ENCODE measurements at places on chromosomes 3 and 15.
A peak's percentile ranks its signal among the peaks of the same experiment; 100 is the strongest.

- DNase-seq: no peak
Observed at GRCh38 chr15:38600236-38600635, 35.6 kb upstream of the RASGRP1 start.

DNA sequence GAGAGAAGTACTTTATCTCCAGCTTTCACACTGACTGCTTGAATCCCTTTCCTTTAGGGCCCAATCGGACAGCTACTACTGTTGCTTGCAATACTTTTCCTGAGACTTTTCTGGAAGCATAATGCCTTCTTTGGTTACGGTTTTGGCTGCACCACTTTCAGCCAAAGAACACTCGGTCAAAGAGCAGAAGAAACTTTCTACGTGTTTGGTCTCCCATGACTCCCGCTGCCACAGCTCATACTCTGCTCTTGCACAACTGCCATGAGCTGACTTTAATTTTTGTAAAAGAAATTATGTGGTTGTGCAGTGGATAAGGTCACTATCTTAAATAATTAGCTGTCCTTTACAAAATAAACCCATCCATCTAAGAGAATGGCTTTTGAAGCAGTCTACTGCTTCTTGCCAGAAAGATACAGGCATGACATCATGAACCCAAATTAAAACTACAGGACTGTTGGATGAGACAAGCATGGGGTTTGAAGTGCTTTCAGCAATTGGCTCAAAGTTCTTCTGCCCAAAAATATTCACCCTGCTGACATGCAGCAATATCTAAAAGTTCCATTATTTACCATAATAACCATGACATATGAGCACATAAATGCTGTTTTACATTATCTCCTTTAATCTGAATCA, 42.0 kb downstream of the PROS1 start:
- DNase-seq: no peak

- DNase-seq: no peak
Observed at GRCh38 chr3:184761075-184761841, 49.4 kb upstream of the MAGEF1 start.

- DNase-seq: no peak
Observed at GRCh38 chr3:55641964-55642363, 154.9 kb upstream of the WNT5A start.

GRCh38 chr15:81497238-81497637, 123.2 kb upstream of the TMC3 start:
- no peak for DNase-seq

DNA sequence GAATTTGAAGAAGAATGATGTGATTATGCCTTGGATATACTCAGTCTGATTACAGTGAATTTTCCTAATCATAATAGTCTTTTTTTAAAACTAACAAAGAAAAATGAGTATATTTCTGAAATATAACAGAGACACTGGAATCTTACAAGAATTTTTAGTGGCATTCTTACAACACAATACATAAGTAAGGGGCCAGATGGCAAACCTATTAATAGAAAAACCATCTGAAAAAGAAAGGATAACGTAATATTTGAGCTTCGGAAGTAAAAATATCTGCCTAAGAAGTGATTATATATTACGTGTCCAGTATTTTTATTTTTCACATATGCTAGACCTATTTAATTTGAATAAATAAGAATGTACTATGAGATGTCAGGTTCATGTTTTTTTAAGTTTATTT, 452.8 kb downstream of the NAALADL2 start:
- no peak for DNase-seq

- DNase-seq: no peak
Observed at GRCh38 chr3:44056446-44057240, 185.0 kb upstream of the TOPAZ1 start.

GRCh38 chr3:141876381-141876890, at the start of gene ATP1B3:
Gene ATP1B3, plus strand, starts transcription at chr3:141876643. Its CDS starts 159 bp downstream, at chr3:141876802.
- DNase-seq: peak; percentile 71

GRCh38 chr3:177689869-177690268, 492.6 kb upstream of the TBL1XR1 start:
- DNase-seq: no peak

- no peak for DNase-seq
Observed at GRCh38 chr15:74528876-74529275, 12.1 kb upstream of the ARID3B start.

DNA sequence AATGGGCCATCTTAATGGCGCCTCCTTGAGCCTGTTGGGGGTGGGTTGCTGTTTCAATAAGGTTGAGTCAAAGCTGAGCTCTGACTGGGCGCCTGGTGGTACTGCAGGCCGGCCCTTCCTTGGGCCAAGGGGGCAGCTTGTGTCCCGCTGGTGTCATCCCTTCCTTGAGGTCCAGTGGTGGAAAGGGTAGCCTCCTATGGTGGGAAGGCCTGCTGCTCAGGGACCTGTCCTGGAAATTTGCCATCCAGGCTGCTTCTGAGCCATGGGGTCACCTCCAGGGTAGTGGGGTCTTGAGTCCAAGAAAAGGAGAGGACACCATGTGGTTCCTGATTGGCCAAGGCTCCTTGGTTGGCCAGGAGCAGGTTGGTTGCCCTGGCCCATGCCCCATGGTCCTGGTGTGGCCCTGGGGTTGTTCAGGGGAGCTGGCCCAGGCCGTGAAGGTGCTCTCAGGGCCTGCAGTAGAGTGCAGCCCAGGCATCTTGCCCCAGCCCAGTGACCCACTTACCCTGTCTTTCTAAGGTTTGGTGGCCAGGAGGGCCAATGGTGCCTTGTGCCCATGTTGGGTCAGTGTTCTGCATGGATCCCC, 188.7 kb downstream of the UBE3A start:
- no peak for DNase-seq

DNA sequence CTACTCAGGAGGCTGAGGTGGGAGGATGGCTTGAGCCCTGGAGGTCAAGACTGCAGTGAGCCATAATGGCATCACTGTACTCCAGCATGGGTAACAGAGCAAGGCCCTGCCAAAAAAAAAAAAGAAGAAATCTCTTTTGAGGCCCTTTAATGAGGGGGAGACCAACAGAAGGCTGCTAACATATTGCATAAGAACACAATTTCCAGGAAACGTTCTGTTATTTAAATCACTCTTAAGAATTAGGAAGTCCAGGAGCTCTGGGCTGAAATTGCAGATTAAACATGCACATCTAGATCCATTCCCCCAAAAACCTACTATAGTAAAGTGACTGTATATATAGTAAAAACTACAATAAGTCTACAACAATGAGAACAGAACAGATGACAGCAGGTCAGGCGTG, 16.1 kb upstream of the BLM start:
- DNase-seq: no peak

DNA sequence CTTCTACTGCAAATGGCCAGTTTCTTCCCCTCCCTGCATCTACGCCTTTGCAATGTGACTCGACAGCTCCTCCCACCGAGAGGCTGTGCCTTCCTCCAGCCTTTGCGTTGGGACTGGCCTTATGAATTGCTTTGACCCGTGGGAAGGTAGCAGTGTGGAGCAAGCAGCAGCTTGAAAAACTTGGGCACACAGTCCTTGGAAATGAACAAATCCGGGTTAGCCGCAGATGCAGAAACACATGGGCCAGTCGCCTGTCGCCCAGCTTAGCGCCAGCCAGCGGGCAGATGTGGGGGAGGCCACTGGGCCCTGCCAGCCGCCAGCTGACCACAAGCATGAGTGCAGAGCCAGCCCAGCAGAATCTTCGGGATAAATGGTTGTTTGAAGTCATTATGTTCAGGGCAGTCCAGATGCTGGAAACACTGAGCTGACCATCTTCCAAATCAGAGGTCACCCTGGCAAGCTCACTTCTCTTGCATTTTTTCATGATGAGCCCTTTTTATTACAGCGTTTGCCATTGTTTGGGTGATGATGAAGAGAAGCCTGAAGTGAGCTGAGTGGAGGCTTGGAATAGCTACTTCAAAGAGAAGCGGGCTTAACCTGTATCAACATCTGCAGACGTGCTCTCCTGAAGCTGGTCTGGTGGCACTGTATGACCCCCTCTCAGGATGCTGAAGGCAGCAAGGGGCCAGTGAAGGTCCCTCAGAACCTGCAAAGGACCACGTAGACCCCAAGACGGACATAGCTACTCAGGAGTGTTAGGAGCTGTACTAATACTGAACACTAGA, 9.8 kb downstream of the SELENOS start:
- no peak for DNase-seq

GRCh38 chr15:99976811-99977271, 243.6 kb upstream of the LYSMD4 start:
- no peak for DNase-seq

DNA sequence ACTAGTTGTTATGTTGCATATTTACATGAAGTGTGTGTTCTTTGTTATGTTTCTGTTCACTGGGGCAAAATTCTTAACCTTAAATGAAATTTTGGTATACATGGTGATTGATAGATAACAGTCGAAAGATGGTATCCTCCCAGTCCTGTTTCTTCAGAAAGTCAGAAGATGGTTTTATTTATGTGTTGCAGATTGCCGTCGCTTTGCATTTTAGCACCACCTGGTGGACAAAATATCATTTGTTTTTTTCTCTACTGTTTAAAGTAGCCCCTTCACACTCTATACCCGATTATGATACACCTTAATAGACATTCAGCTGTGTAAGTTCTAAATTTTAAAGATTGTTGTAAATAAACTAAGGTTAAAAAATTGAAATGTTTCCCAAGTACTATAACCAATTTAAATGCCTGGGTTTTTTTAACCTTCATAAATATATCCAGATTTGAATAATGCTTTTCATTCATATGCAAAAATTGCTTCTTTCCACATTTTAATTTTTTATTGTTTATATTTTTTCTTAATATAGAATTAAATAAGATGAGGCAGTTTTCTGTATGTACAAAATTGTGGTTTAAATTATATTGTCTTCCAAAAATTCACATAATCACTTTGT, 152.2 kb downstream of the ALCAM start:
- no peak for DNase-seq

- no peak for DNase-seq
Observed at GRCh38 chr15:35713733-35714132, 167.8 kb upstream of the DPH6 start.

DNA sequence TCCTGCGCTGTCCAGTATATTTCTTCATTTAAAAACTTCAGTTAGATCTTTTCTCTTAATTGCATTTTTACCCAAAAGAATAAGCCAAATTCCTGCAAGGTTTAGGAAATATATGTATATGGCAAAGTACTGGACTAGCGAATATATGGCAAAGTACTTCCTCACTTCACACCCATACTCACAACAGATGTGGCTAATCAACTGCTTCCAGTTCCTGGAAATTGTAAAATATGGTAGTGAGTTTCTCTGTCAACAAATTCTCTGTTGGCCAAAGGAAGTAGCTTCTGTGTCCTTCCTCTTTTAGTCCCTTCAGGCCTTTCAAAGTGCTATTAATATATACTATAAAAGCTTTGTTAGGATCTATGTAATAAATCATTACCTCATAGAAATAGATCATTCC, 22.0 kb downstream of the GPR15 start:
- DNase-seq: no peak

GRCh38 chr15:31298707-31299172, 27.9 kb upstream of the KLF13 start:
- no peak for DNase-seq

GRCh38 chr15:68206711-68207151, 1.6 kb upstream of the CALML4 start:
- DNase-seq: no peak

DNA sequence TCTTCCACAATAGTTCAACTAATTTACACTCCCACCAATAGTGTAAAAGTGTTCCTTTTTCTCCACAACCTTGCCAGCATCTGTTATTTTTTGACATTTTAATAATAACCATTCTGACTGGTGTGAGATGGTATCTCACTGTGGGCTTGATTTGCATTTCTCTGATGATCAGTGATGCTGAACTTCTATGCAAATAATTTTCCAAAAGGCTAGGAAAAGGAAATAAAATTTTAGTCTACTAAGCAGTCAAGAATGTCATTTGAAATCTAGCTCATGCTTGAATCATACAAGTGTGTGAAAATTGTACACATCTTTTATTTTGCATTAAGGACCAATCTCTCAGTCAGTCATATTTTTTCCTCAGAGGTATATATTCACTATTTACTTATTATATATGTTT, 101.7 kb upstream of the UBP1 start:
- DNase-seq: no peak

DNA sequence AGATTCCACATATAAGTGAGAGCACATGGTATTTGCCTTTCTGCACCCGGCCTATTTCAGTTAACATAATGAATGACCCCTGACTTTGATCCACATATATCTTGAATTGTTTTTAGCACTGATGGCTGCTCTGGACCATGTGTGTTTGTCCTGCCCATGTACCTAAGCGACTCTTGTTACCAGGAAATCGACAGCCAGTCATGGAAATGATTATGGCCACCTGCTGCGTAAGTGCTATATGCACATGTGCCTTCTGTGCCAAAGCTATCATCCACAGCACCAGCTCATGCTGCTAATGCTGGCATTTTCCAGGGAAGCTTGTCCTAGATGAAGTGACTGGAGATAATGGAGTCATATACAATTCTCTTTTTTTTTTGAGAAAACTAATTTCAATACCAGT, 103.7 kb downstream of the PEX5L start:
- DNase-seq: no peak

DNA sequence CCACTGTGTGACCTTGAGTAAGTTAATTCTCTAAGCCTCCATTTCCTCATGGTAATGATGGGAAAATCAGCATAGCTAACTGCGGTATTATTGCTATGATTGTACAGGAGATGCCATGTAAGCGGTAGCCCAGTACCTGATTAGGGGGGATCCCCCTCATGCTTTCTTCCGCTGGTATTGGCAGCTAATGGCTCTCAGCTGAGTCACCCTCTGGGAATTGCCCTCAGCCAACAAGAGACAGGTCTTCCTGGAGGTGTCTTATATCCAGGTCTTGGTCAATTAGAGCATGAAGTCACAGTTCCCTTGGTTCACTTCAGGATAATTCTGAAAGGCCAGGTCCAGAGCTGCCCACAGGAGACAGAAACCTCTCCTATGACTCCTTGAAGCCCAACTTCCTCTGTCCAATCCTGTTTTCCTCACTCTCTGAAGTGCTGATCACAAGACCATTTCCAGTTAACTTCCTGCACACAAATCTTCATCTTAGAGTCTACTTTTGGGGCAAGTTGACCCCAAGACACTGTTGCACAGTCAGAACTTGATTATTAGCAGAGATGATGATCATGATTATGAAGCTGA, 724.7 kb upstream of the ZNF385D start:
- DNase-seq: no peak

DNA sequence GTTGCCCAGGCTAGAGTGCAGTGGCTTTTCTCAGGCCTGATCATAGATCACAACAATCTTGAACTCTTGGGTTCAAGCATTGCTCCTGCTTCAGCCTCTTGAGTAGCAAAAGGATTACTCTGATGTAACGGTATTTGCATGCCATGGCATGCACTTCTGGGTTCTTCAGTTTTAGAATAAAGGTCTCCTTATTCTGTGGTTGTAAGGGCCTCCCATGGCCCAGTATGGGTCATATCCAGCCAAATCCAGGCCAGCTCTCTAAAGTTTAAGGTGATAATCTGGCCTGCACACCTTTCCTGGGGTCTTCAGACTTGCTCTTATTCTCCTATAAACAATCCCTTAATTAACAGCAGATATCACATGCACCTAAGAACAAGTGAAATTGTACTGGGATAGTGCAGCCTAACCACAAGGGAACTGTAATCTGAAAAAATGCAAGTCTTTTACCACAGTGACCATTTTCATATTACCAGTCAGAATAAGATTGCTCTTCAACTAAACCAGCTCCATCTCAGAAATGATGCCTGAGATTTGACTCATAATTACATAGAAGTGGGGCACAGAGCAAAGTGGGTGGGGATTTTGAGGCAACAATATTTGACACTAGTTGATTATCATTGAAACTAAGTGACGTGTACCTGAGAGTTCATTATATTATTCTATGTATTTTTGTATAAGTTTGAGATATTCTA, 25.4 kb downstream of the COMMD2 start:
- no peak for DNase-seq

Data from stimulated activated CD4-positive, alpha-beta T cell treated with anti-CD3 and anti-CD28 coated beads, TNF-alpha, amount 100 ng/mL, for 48 hours (primary cell).